ENCODE measurements at places on chromosomes 5 and 9.

DNA sequence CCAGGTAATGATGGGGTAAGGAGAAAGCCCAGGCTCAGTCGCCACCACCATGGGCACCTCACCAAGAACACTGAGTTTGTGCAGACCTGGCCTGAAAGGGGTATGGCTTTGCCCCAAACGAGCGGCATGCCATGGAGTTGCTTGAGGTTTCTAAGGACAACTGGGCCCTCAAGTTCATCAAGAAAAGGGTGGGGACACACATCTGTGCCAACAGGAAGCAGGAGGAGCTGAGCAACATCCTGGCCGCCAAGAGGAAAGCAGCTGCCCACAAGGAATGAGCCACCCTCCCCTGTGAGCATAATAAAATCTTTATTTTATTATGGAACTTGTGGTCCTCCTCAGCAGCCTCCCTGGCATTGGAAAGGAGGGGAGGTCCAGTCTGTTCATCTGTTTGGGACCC lies 23.8 kb downstream of the CD14 start:
- DNase-seq = peak; percentile 50

GRCh38 chr5:154611341-154611767 lies 133.3 kb upstream of the HAND1 start:
- no peak for DNase-seq

DNA sequence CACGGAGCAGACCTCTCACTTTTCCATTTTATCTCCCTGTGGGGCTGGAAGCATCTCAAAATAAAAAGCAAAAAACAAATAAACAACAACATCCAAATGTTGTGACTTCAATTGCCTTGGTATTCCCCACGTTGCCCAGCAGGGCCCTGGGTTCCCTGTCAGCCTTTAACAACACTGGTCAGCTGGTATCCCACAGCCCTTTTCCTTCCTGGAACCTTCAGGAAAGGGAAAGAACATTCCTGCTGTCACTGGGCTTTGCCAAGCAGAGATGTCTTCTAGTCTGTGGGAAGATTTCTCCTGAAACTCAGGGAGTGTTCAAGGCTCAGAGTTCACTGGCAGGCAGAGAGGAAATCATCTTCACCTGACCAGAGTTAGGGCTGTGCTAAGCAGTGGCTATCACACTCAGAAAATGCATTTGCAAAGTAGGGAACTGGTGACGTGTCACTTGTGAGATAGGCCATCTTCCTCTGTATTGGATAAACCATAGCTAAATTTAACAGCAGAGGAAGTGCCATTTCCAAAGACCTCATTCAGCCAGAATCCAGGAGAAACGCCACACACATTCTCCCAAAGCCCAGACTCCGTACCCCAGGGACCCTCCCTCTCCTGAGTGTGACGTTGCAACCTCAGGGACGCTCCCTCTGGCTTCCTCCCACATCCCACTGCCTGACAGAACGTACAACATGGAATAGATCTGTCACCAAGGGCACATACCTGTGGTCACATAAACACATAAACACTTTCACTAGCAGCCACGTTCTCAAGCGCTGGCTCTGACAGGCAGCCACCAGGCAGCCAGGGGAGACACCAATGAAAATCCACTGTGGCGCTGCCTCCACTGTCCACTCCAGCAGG lies 274.0 kb upstream of the DAPK1 start:
- DNase-seq = no peak

DNA sequence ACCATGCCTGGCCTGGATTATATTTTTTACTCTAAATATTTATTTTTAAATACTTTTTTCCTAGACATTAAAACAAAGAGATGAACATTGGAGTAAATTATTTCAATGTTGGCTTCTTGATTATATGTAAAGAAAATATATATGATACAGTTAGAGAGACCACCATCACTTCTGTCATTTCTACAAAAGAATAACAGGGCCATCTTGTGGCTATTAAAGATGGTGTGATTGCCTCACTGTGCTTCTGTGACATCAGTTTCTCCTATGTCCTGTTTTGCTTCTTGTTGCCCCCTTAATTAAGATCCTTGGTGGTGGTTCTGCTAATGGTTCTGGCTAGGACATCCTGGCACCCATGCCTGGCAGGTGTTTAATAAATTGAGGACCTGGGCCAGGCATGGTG lies 32.9 kb downstream of the NDFIP1 start:
- DNase-seq = no peak

DNA sequence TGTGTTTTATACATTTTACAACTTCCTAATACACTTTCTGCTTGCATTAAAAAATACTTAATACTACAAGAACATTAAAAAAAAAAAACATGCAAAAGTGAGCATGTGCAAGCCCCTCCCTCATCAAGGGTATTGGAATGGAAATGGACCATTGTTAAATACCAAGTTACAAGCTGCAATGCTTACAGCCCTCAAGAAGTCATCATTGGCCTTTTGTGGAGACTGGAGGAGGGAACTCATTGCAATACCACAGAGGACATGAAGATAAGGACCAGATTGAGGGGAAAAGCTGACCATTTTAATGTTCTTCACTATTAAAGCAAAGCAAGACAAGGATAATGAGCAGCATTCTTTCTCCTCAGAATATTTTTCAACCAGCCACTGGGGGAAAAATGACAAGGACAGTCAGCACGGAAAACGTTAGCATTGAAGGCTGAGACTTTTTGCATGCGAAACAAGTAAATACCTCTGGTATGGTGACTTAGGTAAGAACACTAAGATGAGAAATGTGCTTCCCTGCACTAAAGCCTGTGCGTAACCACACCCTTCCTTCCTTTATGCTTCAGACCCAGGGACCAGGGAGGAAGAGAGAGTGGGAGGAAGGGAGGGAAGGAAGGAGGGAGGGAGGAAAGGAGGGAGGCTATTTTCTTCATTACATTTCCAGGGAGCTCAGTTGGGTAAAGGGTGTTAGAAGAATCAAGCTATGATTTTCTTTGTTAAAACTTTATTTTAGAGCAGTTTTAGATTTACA lies 141.1 kb upstream of the RAPGEF1 start:
- DNase-seq = no peak

DNA sequence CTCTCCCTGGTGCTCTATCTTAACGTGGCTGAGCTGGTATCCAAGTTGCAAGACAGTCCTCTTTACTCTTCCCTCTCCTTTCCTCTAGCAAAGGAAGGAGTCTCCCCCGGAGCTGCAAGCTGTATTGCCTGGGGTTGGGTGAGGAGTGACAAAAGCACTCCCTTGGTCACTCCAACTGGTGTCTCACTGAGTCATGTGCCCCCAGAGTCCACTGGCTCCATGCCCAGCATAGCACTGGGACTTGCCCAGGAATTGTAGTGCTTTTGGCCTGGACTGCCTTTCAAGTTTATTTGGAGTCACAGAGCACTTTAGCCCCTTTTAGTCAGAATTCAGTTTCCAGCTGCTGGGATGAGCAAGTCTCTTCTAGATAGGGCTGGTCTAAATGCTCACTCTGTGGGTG lies 82.6 kb upstream of the FST start:
- peak; percentile 17 for DNase-seq

- DNase-seq = peak; percentile 70
These were observed 850.2 kb upstream of the NUDT12 start for GRCh38 chr5:104412649-104413240.

Measured in osteoblast (primary cell).